ENCODE measurements at places on chromosomes 7 and 10.

DNA sequence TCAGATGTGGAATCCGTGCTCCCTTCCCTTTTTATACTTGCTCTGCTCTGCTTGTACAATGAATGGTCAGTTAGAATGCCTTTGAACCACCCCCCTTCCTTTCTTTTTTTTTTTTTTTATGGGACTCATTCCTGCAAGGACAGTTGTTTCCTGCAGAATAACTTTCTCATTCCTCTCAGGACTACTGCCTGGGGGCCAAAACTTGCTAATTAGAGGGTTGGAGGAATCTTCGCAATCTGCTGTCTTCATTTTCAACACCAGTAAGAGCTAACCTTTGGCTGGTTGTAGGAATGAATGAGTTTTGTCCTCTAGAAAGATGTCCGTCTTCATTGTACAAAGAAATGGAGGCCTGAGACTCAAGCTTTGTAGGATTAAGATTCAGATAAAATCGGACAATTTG, 868.1 kb downstream of the LRMDA start:
- no peak for DNase-seq

GRCh38 chr7:36301914-36302771, 87.5 kb upstream of the ANLN start:
- no peak for DNase-seq

- DNase-seq = no peak
Observed at GRCh38 chr7:101377189-101377736, 14.6 kb downstream of the COL26A1 start.

GRCh38 chr7:102872460-102872859, 40.3 kb upstream of the LRRC17 start:
- no peak for DNase-seq

GRCh38 chr10:96747734-96748550, 27.6 kb upstream of the PIK3AP1 start:
- no peak for DNase-seq

DNA sequence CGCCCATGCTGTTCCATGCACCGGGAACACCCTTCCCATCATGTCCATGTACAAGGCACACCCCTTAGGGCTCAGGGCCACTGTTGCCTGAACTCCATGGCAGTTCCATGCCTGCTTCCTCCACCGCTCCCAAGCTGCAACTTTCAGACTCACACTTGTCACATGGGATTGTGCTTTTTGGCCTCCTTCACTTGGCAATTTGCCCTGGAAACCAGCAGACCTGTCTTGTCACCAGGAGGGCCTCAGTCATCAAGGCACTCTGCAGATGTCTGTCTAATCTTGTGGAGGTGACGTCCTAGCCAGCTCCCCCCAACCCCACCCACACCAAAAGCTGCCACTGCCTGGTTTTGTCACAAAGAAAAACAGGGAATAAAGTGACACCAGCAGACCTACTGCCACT, 47.5 kb downstream of the CARD11 start:
- DNase-seq = no peak

- no peak for DNase-seq
Observed at GRCh38 chr10:34087095-34087418, 728.0 kb downstream of the PARD3 start.

DNA sequence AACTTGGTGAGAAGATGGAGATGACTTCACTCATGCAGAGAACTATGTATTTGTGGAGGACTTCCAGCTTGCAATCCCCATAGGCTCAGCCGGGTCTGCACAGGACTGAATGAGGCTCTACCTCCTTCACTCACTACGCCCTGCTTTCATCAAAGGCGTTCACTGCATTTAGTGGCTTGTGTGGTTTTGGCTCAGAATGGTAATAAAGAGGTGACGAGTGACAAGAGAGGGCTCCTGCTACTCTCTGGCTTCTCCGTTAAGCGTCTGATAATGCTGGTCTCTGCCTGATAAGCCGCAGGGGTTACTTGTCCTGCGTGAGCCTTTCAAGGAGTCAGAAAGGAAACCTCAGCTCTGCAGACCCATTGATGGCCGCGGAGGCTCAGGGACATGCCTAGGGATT, 343.4 kb downstream of the PRPF18 start:
- no peak for DNase-seq
